Natural killer cell (primary cell): ENCODE measurements at places on chromosomes 11 and 22. TPM values are rescaled to one million over a fixed set of nuclear protein-coding genes. Genes with fewer than 3 reads are reported as not detected.
A peak's percentile ranks its signal among the peaks of the same experiment; 100 is the strongest.

GRCh38 chr22:46982635-46983034 lies 220.2 kb downstream of the TBC1D22A start:
- peaks cover 5% of the 10 kb centered on the region for H3K36me3 ChIP-seq
- DNase-seq, result no peak
- H3K4me3 ChIP-seq, result no peak overlapping the region
- H3K27ac ChIP-seq, result no peak overlapping the region
- H3K27me3 ChIP-seq, result no peaks in the 10 kb centered on the region

DNA sequence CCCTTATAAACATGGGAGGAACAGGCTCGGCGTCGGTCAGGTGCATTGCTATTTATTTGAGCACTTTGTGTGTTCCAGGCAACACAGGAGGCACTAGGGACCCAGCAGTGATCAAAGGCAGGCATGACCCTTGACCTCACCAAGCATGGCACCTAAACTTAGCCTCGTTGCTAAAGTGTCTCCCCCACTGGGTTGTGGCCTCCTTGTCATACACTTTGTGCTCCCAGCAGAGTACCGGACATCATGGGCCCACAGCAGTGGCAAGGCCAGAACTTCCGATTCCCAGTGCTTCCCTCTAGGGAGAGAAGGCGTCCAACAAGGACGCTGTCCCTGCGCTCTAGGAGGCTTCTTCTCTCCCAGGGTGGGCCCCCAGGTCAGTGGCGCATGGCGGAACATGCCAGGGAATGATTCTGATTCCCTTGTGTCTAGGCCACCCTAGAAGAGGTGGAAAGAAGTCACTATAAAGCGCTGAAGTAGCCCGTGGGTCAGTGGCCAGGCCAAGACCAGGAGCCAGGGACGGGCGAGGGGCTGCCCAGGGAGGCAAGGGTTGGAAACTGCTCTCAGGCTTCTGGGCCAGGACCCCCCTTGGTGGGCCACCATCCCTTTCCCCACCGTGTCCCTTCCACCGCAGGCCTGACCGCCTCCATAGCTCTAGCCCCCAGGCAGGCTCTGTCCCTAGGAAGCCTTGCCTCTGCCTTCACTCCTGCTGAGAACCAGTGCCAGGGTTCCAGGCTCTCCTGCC lies 19.7 kb downstream of the TOM1 start:
- no peaks in the 10 kb centered on the region for H3K4me1 ChIP-seq
- no peaks in the 10 kb centered on the region for H3K27me3 ChIP-seq
- H3K27ac ChIP-seq, result no peak overlapping the region
- peaks cover 37% of the 10 kb centered on the region for H3K36me3 ChIP-seq

DNA sequence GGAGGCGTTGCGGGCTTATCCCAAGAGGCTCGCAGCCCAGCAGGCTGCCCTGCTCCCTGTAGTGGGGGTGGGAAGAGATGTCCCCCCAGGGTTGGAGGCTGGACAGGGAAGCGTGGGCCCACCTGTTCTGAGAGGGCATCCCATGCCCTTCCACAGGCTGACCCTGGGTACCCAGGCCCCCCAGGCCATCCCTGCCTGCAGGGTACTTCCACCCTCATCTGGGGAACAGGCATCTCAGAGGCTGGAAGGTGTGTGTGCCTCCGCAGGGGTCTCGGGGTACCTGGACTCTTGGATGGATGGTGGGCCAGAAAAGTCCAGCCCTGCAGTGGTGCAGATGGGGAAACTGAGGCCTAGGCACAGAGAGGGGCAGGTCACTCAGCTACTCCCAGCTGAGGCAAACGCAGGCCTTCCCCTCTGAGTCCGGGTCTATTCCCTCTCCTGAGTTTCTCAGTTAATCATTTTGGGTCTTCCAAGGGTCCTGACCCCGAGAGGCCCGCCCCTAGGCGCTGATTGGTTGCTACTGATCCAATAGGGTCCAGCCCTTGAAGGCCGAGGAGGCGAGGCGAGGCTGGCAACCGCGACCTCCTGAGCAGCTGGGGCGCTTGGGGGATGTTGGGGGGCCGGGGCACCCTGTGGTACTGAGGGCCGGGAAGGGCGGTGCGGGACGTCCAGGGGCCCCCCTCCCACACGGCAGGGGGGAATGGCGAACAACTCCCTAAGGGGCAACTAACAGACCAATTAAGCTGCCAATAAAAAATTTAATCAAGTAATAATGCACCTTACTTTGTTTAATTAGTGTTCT lies 23.8 kb downstream of the FLRT1 start:
- no peak overlapping the region for H3K27ac ChIP-seq
- no peaks in the 10 kb centered on the region for H3K36me3 ChIP-seq
- peaks cover 12% of the 10 kb centered on the region for H3K4me1 ChIP-seq
- no peak for DNase-seq
- no peak overlapping the region for H3K4me3 ChIP-seq

GRCh38 chr11:128326791-128327190 lies 260.6 kb downstream of the ETS1 start:
- DNase-seq, result no peak
- H3K27me3 ChIP-seq, result no peaks in the 10 kb centered on the region
- no peaks in the 10 kb centered on the region for H3K36me3 ChIP-seq
- no peak overlapping the region for H3K4me3 ChIP-seq
- peak overlapping the region; percentile 83 for H3K27ac ChIP-seq

DNA sequence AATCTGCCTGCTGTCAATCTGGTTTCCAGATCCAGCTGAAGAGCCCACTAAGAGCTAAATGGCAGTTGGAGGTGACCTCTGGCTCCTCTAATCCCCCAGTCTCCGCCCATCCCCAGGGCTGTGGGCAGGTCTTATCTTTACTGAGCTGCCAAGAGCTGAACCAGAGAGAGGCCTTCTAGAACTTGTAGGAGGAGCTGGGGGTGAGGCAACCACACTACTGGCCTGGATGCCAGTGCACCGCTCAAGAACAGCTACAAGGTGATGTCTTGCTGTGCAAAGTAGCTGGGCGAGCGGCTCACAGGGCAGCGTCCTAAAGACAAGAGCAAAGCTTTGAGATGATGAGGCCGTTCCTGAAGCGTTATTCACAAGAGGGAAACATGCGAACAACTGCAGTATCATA lies 374.6 kb downstream of the CTTN start:
- no peaks in the 10 kb centered on the region for H3K27me3 ChIP-seq
- no peak overlapping the region for H3K27ac ChIP-seq
- no peak overlapping the region for H3K4me3 ChIP-seq
- no peak for DNase-seq
- no peaks in the 10 kb centered on the region for H3K36me3 ChIP-seq

DNA sequence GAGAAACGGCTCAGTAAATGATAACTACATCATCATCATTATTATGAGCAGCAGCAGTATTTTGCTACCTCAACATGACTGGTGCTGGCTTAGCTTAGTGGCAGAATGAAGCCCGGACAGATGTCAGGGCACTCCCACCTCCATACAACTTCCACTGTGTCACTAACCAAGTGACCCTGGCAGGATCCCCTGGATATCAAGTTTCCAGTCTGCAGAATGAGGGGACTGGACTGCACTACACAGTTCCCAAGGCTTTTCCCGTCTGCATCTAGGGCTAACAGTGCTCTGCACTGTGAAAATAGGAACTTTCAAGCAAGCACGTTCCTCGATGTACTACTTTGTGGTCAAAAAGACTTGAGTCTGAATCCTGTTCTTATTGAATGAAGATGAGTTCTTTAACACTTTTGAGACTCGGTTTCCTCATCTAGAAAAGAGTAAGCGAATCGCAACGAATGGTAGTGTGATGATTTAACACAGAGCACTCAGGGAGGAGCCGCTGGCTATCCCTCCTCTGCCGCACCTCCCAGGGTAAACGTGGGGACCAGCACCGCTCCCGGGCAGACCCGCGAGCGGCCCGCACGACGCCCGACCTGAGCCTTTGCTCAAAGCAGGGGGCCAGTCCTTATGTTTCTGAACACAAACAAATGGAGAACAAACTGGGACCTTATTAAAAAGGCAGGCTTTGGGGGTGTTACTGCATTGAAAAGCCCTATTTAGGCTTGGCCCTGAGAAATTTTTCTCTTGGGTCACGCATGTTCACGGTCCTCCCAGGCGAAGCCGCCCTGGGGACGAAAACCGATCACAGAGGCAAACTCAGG lies 910 bp downstream of the CLTCL1 start:
- DNase-seq, result no peak
- H3K27me3 ChIP-seq, result peaks cover 22% of the 10 kb centered on the region
- peaks cover 18% of the 10 kb centered on the region for H3K4me1 ChIP-seq
- no peaks in the 10 kb centered on the region for H3K36me3 ChIP-seq
- peak overlapping the region; percentile 40 for H3K4me3 ChIP-seq

DNA sequence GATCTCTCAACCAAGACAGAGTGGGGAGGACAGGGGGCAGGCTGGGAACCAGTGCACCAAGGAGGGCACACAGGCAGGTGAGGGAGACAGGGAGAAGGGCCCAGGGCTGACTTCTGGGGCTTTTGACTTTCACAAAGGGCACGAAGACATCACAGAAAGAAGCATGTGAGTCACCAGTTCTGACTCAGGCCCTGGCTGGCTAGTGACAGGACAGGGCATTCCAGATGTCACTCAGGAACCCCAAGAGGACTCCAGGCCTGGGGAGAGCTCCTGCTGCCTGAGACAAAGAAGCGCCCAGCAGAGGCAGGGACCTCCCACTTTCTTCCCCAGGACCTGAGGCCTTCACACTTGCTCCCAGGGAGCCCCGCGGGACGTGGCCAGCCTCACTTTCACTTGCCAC lies 497.2 kb downstream of the BUD13 start:
- no peak for DNase-seq
- no peaks in the 10 kb centered on the region for H3K36me3 ChIP-seq
- peaks cover 7% of the 10 kb centered on the region for H3K4me1 ChIP-seq
- no peaks in the 10 kb centered on the region for H3K27me3 ChIP-seq

DNA sequence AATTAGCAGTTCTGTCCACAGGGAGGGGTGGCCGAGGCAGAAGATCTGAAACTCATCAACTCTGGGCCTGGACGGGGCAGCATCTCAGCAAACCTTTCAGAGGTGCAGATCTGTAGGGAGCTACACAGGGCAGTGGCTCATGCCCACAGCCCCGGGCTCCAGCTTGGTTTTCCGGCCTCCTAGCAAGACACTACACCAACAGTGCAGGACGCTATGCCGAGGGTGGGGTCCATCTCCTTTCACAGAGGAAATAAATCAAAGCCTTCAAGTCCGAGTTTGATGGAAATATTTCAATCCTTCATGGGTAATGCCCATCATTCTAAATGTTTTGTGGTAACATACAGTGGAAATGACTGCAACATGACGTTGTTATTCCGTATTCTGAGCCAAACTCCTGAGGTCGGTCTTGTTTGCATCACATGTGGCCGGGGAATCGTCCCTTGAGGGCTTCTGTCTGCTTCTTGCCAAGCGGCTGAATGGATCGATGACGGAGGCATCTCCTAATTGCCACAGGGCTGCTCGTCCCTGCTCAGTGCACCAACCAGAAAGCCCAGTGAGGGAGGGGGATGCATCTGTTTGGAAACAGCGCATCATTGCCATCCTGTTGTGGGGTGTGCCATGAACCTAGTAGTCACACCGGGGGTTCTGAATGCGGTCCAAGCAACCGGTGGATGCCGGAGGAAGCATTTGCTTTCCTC lies 30.0 kb downstream of the LINC01488 start:
- no peaks in the 10 kb centered on the region for H3K36me3 ChIP-seq
- no peak overlapping the region for H3K4me3 ChIP-seq
- no peaks in the 10 kb centered on the region for H3K27me3 ChIP-seq
- no peaks in the 10 kb centered on the region for H3K4me1 ChIP-seq

The SLN gene
- not detected for total RNA-seq

The BACE1 gene
- 0.21 TPM for total RNA-seq

The MB gene
- total RNA-seq, result not detected

The SMC1B gene
- 0.09 TPM for total RNA-seq
